ENCODE measurements at places on chromosomes 5 and 9.
A peak's percentile ranks its signal among the peaks of the same experiment; 100 is the strongest.

GRCh38 chr5:126398791-126399190 lies 24.4 kb upstream of the GRAMD2B start:
- no peak for DNase-seq

DNA sequence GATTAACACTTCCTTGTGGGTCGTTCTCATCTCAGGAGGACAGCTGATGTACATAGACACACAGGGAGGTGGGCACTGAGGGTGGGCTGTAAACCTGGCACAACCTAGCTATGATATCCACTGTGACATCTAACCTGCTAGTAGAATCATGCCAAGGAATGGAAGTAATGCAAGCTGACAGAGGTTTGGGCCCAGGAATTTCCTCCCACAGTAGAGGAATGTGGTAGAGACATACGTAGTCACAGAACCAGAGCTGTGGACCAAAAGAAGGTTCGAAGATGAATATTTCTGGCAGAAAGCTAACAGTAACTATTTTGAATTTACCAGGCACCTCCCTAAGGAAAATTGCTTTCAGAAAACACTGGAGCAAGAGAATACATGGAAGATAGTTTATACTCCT lies 15.2 kb upstream of the DNAJC25 start:
- no peak for DNase-seq

GRCh38 chr5:10329820-10330481 lies 22.2 kb upstream of the CMBL start:
- peak; percentile 45 for DNase-seq

- DNase-seq, result no peak
Measured at GRCh38 chr9:32899181-32899580, 102.2 kb downstream of the APTX start.

DNA sequence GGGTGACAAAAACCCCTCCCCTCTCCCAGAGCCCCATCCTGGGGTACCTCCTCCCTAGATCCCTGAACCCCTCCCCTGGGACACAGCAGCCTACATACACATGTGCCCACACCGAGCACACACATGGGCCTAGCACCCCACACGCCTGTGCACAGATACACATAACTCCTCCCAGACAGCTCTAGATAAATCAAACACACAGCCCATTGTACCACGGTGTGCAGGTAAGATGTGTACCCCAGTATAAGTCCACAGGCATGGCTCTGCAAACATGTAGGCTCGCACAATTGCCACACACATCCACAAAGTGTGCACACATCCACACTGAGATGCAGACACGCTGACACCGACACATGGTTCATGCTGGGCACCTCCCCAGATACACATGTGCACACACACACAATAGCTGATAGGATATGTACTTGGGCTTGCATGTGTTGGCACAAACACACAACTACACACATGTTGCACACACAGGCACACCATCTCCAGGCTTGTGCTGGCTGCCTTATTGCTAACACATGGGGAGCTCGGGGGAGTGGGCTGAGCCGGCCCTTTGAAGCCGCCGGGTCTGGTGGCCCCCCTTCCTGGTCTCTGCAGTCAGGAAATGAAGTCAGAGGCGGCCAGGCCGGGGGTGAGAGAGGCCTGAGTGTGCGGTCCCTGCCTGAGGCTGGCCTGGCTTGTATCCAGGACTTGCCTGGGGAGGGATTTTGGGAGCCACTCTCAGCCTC lies 30.2 kb downstream of the GOLGA2 start:
- no peak for DNase-seq

- DNase-seq, result no peak
Measured at GRCh38 chr5:97022898-97023297, 87.0 kb downstream of the LNPEP start.

GRCh38 chr5:163503106-163504078 lies 2.0 kb upstream of the MAT2B start:
- no peak for DNase-seq

DNA sequence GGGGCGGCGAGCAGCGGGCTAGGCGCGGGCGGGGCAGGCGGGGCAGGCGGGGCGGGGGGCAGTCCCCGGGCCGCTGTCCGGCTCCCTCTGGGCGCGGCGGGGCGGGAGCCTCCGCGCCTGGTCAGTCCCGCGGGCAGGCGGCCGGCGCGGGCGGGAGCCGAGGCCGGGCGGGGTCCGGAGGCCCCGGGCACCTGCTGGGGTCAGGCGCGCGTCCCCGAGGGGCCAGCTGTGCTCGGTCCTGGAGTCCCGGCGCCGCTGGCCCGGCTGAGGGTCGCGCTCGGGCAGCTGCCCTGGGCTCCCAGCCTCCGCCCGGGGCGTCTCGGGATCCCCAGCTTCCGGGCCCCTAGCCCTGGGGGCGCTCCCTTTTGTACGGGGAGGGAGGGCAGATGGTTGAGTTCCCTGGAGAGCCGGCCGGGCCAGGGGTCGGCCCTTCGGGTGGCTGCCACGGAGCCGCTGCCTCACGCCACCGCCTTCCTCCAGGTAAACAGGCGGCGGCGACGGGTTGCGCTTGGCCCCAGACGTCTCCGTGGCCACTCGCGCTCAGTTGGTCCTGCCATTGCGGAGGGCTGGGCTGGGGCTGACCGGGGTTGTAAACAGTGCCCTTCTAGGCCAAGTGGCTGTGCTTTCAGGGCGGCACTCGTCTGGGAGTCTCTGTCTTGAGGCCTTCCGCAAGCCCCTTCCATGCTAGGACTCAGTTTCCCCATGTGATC lies 473 bp downstream of the ZBTB34 start:
- DNase-seq, result no peak

Measured in upper lobe of left lung (tissue), 6 donors.